Activated CD4-positive, alpha-beta T cell treated with anti-CD3 and anti-CD28 coated beads for 36 hours (primary cell): ENCODE measurements at places on chromosomes 11 and 22.

DNA sequence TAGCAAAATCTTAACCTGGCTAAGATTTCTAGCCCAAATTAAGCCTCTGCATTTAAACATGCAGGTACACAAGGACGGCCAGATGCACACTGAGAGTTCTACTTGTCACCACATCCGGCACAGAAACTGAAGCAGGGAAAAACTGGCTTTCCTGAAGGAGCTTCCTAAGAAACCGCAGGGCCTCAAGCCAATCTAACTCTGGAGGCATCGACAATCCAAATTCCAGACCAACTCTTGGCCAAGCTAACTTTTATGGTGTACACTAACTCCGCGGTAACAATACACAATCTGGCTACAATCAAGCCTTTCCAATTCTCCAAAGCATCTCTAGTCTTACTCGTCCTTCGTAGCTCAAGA is 1.2 kb downstream of the MSANTD2 start:
- DNase-seq: no peak

DNA sequence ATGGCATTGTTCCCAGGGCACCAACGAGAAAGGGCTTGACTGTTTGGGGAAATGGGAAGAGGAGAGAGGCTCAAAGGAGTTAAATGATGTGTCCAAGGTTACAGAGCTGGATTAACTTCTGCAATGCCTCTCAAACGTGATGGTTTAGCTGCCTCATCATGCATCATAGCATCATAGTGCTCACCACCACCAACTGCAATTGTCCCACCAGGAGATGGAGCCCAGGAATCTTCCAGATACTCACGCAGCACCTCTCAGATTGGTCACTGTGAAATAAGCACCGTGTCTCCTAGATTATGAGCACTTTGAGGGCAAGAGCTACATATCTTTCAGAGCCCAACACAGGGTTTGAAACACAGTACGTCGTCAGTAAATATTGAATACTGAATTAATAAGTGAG is 69.2 kb downstream of the PRSS23 start:
- no peak for DNase-seq

DNA sequence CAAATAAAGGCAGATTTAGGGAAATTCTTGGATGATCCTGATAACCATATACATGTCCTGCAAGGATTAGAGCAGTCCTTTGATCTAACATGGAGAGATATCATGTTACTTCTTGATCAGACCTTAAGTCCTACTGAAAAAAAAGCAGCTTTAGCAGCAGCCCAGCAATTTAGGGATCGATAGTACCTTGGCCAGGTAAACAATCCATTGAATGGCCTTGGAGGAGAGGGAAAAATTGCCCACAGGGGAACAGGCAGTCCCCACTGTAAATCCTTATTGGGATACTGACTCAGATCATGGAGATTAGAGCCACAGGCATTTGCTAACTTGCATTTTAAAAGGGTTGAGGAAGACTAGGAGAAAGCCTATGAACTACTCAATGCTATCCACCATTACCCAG is 47.8 kb downstream of the PRSS23 start:
- no peak for DNase-seq

DNA sequence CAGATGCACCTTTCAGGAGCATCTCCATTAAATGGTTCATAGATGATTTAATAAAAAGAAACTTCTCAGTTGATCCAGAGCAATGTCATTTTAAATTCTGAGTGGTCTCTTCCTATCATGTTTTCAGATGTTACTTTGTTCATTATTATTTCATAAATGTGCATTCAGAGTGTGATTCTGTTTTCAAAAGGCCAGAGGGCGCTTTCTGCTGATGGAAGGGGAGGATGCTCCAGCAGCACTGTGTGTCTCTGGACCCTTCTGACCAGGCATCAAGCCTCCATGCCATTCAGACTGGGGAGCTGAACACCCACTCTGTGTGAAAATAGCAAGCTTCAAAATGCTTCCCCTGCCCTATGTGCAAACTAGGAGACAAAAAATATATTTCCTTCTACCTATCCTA is 23.9 kb upstream of the CRTAM start:
- peak; percentile 17 for DNase-seq

DNA sequence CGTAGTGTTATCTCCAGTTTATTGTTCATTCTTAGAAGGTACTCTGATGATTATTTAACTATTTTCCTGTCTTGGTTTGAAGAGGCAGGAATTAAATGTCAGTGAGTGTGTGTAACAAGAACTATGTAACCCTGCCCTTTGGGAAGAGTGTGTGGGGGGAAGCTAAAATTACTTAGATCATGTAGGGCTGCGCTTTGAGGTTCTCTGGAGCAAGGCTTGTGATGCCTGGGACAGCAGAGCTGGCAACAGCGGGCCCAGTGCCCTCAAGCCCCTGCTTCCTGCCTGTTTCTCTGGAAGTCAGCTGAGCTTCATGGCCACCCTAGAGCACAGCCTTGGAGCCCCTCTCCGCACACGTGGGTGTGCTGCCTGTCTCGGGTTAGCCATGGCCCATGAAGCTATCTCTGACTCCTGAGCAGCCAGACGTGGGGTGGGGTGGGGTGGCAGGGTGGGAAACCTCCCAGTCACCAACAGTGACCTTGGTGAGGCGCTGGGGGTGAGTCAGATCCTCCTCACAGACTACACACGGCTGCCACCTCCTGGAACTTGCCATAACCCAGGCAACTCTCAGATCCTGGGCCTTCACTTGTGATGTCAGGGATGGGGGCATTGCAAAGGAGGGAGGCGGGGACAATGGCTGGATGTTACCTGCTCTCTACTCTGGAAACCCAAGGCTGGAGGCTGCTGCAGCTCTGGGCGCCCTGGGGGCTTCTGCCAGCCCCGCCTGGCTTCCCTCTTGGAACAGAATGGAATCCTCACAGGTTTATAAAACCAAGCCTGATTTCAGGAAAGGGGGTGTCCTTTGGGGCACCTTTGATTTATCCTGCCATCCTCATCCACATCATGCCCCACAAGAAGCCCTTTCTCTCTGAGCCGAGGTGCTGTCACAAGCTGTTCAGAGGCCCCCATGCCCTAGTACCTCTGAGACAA is 88.6 kb downstream of the SNX19 start:
- peak; percentile 54 for DNase-seq
